GM12892 (cell line): ENCODE measurements at places on chromosomes 2 and 18.

- no peak for DNase-seq
Observed at GRCh38 chr2:234691214-234691575, 194.3 kb upstream of the ARL4C start.

DNA sequence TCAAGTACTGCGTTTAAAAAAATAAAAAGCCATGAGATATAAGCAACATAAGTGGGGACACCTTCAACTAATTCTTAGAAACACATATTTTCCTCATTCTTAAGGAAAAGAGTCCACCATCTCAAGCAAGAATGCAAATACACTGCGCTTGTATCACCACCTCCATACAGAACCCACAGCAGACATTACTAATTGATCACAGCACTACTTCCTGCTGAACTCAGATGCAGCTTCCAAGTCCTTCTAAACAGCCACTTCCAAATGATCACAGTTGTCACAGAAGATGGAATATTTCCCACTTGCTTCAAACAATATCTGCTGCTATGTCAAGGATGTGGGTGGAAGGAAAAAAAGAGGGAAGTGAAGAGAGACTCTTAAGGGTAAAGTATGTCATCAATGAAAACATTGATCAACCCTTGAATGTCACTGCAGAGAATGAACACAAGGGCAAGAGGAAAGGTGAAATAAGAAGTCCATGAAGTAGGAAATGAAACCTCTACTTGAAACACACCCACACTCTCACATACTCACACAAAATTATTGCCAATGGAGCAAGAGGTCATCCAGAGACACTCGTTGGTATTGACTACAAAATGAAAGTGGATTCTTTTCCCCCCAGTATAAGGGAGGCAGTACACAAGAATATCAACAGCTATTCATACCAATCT is 22.1 kb downstream of the TGFA start:
- DNase-seq, result no peak

DNA sequence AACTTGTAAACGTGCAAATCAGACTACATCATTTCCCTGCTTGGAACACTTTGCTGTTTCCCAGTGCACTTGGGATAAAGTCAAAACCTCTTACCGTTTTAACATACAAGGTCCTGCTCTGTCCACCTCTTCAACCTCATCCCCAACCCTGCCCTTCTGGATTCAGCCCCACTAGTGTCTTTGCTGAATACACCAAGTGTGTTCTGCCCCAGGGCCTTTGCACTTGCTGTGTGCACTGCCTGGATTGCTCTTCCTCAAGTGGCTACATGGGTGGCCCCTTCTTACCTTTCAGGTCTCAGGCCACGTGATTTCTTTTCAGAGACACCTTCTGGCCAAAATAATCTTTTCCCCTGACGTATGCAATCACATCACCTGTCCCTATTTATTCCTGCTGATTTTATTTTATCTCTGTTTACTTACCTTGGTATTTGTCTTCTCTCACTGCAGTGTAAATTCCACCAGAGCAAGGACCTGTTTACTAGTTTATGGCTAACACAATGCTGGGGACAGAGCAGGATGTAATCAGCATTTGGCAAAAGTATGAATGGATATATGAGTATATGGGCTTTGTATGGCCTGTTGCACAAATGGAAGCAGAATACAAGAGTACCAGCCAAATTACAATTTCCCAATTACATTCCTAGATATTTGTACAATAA is 63.9 kb downstream of the MAPK4 start:
- DNase-seq, result no peak

DNA sequence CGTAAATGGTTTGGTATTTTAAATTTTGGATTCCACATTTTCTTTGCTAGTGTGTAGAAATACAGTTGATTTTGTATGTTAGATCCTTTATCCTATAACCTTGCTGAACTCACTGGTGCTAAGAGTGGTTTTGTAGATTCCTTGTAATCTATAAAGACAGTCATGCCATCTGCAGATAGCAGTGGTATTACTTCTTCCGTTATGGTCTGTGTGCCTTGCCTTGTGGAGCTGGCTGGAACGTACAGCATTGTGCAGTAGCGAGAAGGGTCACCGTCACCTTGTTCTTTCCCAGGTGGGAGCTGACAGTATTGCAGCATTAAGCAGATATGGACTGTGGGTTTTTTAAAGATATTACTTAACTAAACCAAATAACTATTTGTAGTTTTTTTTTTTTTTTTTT is 33.7 kb downstream of the ATP9B start:
- DNase-seq, result no peak

GRCh38 chr2:47152803-47153202 is 2.3 kb downstream of the STPG4 start:
- no peak for DNase-seq

DNA sequence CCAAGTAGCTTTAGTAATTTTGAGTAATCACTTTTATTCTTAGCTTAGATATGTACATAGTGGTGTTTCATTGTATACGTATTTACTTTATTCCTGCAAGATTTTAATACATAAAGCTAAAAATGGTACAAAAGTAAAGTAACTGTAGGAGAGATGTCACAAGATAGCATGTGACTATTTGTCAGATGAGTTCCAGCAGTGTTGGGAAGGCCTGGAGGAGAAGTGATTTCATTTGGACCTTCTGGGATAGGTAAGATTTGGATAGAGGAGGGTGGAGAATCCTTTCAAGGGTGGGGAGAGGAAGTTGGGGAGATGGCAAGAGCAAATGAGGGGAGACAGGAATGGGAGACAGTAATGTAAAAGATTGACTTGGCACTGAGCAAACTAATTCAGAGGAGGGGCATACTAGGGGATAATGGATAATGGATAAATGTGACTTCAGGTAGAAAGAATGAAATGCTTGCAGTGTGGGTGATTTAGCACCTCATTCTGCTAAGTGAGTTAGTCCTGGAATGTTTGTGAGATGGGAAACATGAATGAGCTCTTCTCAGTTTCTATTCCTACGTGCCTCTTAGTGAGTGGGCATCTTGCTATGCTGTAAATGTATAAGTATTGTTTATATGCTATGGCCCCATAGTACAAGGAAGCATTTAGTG is 10.5 kb downstream of the WDR43 start:
- no peak for DNase-seq

DNA sequence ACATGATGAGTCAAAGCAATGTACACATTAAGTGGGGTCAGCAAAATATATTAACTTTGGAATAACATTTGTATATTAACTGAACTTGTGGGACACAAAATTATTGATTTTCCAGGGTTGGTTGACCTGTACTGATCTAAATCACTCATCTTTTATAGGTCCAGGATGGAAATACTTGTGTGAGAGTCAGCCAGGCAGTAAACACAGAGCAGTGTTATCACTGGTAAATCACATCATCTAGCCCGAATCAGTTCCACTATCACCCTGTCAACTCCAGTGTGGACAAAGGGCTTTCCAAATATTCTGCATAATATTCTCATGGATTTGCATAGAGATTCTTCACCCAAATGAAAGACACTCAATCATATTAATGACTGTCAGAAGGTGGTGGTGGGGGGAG is 295.7 kb downstream of the LRP1B start:
- no peak for DNase-seq

DNA sequence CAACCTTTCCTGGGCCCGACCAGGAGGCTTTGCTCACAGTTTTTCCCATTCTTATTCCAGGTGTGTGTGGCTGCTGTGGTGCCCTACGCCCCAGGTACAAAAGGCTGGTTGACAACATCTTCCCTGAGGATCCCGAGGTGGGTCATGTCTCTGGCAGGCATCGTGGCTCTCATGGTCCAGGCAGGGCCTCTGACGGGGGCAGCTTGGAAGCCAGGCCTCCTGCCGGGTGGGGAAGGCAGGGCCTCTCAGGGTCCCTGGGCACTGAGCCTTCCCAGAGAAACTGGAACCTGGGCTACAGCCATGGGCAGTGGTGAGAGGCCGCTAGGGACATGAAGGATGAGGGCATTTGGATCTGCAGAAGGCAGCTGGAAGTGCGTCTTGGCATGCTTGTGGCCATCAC is 49.4 kb downstream of the EFR3B start:
- DNase-seq, result no peak

DNA sequence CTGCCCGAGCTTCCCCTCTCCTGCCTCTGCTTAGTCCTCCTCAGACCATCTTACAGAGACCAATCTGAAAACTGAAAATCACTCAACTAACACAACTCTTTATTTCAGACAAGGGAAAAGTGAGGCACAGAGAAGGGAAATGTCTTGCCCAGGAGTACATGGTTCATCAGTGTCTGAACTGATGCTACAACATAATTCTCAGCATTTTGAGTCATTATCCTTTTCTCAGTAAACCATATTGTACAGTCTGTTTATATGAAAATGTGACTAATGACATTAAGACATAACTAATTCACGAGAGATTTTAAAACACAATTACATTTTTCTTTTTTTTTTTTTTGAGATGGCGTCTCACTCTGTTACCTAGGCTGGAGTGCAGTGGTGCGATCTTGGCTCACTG is 62.7 kb downstream of the ITSN2 start:
- DNase-seq, result no peak

DNA sequence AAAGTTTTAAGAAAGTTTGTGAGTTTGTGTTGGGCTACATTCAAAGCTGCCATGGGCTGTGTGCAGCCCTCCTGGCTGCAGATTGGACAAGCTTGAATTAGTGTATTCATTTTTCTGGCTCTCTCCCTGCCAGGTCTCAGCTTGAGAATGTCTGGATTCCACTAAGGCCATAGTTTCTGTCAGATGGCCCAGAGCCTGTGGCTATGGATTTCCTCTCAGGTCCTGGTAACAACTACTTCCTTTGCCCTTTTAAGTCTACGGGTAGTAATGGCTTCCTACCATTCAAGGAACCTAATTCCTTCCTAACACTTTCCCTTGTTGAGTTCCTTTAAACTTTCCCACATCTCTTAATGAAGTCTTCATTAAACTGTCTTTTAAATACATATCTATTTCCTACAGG is 24.3 kb upstream of the PSMD14 start:
- no peak for DNase-seq

DNA sequence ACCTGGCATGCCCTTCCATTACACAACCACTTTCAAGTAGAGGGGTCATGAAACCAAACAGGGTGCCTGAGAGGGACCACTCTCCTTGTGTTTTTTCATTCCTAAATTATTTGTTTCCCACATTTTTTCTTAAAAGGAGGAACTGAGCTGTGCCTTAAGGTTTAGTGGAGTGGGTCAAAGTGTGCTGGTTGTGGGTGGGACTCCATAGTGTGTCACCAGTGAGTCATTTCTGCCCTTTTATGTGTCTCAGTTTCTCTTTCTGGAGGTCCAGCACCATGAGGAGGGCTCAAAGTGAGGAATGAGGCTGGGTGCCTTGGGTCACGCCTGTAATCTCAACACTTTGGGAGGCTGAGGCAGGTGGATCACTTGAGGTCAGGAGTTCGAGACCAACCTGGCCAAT is 37.8 kb downstream of the COMMD1 start:
- no peak for DNase-seq

GRCh38 chr2:70959271-70959761 is 19.1 kb upstream of the ANKRD53 start:
- DNase-seq, result no peak

DNA sequence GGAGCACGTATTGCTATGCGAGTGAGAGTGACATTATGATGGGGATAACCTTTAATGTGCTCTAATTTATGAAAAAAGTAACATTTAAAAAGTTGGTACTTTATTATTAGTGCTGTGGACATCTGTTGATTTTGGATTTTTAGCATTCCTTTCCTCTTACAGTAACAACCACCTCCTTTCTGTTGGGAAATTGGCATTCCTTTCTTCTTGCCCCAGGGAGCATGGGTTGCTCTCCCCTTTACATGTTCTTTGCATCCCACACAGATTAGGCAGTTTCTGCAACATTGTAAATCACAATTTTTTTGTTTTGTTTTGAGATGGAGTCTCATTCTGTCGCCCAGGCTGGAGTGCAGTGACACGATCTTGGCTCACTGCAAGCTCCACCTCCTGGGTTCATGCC is 300.2 kb downstream of the LPIN1 start:
- DNase-seq, result no peak

- DNase-seq, result no peak
Observed at GRCh38 chr2:197934261-197934933, 130.0 kb downstream of the PLCL1 start.

GRCh38 chr2:68831686-68832232 is 39.4 kb downstream of the BMP10 start:
- no peak for DNase-seq

DNA sequence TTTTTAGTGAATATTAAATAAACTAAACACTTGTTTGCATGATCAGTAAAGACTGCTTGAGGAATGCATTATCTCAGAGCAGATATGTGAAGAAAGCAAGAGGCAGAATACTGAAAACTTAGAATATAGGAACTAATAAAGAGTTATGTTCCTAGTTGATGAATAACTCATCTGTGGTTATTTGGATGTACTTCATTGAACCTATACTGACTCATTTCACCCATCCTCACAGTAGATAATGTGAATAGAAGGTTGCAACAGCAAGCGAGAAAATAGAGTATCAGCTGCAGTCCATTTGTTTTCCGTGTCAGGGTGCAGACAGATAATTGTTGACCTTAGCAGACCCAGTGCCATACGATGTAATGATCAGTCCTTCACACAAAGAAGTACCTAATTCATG is 945.7 kb upstream of the LRRTM1 start:
- no peak for DNase-seq

- no peak for DNase-seq
Observed at GRCh38 chr2:99634234-99634633, 144.4 kb upstream of the REV1 start.

DNA sequence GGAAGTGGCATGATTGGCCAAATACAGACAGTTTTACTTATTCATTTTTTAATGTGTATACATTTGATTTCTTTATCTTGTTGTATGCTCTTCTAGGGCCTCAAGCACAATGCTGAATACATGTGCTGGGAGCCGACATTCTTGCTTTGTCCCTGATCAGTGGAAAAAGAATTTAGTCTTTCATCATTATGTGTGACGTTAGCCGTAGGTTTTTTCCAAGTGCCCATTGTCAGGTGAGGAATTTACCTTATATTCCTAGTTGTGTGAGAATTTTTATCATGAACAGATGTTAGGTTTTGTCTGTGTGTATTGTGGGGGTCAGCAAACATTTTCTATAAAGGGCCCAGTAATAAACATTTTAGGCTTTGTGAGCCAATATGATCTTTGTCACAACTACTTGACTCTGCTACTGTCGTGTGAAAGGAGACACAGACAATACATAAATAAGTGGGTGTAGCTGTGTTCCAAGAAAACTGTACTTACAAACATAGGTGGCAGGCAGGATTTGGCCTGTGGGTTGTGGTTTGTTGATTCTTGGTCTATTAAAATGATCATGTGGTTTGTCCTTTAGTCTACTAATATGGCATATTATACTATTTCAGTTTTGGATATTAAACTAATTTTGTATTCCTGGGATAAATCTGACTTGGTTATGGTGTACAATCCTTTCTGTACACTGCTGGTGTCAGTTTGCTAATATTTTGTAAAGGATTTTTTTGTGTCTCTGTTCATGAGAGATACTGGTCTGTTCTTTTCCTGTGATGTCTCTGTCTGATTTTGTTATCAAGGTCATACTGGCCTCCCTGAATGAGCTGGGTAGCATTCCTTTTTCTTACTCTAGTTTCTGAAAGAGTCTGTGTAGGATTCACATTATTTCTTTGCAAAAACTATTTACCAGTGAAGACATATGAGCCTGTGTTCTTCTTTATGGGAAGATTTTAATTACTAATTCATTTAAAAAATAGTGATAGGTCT is 132.2 kb upstream of the SMAD7 start:
- DNase-seq, result no peak
